GOT3 (cell line): ENCODE measurements at places on chromosomes 6 and 20.

DNA sequence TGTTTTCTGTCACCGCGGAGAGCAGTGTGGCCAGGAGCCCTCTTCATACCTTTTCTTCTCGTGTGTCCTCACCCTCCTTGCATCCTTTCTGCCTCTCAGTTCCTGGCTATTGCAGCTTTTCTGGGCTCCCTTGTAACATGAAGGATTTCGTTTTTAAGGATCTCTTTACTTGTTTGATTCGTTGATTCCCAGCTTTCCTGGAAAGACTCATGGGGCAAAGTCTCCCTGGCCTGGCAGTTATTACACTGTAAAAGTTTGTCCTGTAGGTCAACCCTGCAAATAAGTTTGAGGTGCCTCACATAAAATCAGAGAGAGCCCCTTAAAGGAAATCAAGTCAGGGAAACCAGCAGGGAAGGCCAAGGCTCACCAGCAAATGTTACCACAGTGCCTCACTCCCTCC is 70.1 kb downstream of the ISM1 start:
- no peak for DNase-seq

DNA sequence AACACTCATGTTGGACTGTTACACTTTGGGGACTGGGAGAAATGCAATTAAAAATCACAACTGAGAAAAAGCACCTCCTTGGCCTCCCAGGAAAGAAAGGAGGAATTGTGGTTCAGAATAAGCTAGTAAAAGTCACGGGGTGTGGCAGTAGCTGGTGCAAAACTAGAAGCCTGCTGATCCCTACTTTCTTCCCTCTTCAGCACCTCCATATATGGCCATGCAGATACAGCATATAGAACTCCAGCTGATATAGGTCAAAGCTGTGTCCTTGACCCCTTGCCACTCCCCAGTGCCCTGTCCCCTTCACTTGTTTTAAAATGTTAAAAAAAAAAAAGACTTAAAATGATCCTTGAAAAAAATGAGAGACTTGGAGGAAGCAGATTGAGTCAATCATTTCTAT is 5.5 kb upstream of the FLRT3 start:
- DNase-seq = no peak

DNA sequence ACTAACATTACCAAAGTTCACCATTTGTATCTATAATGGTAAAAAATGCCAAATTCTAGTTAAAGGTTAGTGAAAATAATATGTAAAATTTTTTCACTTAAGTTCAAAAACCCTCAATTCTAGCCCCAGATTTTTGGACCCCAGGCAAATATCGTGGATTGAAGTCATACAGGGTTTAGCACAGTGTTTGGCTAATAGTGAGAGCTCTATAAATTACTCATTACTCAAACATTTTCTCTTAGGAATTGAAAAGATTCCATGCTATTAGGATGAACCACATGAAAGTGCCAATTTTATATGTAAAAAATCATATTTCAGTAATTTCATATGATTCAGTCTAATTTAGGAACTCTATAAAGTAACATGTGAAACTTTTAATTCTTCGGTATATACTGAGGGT is 170.3 kb upstream of the PREP start:
- DNase-seq = no peak

GRCh38 chr6:159047891-159048685 is 3.3 kb upstream of the TAGAP start:
- no peak for DNase-seq

DNA sequence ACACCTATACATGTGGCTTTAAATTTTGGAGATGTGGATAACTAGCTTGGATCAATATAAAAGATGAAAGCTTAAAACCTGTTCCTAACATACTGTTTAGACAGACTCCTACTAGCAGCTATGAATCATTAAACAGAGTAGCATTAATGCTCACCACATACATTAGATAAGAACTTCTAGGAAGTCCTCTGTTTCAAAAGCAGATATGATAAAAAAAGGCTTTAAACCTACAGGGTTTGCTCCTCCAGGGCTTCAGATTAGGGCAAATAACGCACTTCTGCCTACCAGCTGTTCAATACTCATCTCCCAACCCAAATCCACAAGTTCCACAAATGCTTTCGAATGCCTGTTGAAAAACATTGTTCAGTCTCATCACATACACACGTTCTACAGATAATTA is 1.5 kb downstream of the REPS1 start:
- no peak for DNase-seq

GRCh38 chr6:106667022-106667402 is 37.6 kb downstream of the QRSL1 start:
- DNase-seq = no peak

- no peak for DNase-seq
Measured at GRCh38 chr6:163392533-163392932, 22.0 kb upstream of the QKI start.

- no peak for DNase-seq
Measured at GRCh38 chr6:163643866-163644265, 229.3 kb downstream of the QKI start.

DNA sequence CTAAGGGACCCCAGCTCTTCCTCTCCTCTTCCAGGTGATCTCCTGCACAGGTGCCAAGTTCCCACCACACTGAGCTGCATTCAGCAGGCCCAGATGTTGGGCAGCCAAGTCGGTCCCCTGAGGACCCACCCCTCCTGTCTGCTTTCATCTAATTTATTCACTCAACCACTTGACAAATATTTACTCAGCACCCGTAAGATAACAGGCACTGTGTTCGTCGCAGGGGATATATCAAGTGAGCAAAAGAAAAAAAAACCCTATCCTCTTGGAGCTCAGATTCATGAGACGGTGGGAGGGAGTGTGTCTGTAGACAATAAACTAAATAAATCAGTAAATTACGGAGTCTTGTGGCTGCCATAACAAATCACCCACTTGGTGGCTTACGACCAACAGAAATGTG is 143.6 kb downstream of the MRPL14 start:
- no peak for DNase-seq

GRCh38 chr20:38272398-38272797 is 11.9 kb upstream of the KIAA1755 start:
- no peak for DNase-seq

DNA sequence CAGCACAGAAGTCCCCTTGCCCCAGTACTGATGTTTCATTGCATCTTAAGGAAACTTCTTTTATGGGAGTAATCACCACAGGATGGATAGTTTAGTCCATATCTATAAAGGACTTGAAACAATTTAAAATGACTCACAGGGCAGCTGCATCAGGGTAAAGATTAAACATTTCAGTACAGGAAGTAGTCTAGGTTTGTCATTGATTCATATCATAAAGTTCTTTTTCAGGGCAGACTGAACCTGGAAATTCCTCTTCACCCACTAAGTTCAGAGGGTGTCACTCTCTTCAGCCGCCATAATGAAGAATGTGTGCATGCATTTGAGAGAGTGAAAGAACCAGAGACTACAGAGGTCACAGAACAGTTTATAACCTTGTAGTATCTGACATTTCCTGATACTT is 296.3 kb upstream of the JAG1 start:
- no peak for DNase-seq

- DNase-seq = no peak
Measured at GRCh38 chr20:24507182-24507853, 37.9 kb downstream of the SYNDIG1 start.

GRCh38 chr20:17109307-17109706 is 117.5 kb upstream of the PCSK2 start:
- no peak for DNase-seq

DNA sequence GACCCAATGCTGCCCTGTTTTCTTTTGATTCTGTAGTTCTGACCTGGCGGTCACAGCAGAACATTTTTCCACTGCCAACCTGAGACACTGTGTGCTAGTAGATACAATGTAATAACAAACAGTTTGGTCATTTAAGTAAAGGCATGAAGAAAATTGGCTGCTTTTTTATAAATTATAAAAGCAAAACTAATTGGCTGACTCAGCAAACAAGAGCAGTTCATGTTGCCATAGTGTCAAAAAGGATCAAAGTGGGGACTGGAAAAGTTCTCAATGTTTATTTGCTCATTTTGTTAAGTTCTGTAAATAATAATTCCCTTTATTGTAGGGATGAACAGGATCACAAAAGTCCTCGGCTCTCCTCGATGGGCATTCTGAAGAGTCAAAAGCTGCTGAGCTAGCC is 599.5 kb downstream of the PKHD1 start:
- DNase-seq = no peak

DNA sequence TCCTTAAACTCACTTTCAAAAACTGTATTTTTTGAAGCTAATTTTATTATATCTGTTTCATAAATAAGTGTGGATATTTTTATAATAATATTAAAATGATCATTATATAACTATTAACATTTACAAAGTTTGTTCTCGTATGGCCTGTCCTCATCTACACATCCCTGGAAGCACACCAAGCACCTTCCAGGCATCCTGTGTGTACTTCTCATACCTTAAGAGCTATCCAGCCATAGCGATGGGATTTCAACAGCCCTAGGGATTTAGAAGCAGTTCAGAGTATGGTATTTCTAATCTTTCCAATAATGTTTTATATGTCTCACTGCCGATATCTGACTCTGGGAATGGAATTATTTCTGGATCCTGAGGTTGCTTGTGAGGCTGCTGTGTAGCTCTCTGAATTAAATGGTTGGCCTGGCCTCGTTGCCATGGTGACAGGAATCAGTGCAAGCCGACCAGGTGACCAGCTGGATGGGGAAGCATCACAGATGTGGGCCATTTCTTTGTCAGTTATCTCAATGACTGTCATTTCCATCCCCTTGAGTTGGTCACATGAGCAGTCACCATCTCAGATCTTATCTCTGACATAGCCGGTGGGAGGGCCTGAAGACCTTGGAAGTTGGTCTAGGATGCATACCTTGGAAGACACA is 265.2 kb upstream of the RIN2 start:
- DNase-seq = no peak

DNA sequence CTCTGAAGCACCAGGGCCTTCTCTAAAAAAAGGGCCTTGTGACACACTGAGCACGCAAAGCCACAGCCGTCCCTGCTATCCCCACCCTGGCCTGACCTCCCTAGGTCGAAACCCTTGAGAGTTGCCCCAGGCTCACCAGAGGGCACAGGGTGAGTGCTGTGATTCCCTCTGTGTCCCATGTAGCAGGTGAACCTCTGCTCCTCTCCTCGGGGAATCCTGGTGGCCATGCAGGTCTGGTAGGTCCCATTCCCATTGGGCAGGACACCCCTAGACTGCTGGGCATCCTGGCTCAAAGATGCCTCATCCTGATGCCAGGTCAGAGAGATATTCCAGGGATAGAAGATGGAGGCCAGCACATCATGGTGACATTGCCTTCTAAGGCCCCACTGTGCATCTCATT is 20.9 kb downstream of the HLA-F start:
- DNase-seq = no peak

DNA sequence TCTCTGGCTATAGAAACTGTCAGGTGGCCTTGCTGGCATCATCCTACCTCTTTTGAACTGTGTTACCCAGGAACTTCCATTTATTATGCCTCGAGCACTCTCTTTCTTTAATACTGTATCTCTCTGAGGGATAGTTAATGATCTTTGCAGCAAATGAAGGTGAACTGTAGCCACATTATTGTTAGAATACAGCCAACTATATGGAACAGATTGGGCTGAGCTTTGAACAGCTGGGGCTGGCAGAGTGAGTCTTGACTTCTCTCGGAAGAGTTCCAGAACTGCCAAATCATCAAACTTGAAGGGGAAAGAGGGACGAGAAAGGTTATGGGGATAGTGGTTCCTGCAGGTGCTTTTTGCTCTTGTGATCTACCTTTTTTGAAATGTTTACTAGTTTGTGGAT is 237.7 kb downstream of the PRL start:
- no peak for DNase-seq

- no peak for DNase-seq
Measured at GRCh38 chr20:47024461-47024937, 129.9 kb downstream of the EYA2 start.

GRCh38 chr6:113630738-113631535 is 226.2 kb upstream of the MARCKS start:
- DNase-seq = no peak

DNA sequence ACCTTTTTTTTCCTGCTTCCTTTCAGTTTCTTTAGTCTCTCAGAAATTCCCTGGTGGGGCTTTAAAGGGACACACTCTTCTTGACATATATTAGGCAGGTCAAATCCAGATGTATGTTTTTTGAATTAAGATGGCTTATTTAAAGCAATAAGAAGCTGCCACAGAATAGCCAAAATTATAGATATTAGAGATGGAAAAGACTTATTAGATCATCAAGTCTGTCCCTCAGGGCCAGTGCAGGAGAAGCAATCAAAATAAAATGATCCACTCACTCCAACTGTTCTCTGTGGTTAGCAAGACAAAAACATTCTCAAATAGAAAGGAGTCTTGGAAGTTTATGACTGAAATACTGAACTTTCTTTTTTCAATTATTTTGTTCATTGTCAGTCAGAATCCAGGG is 462.8 kb downstream of the CDC5L start:
- no peak for DNase-seq

DNA sequence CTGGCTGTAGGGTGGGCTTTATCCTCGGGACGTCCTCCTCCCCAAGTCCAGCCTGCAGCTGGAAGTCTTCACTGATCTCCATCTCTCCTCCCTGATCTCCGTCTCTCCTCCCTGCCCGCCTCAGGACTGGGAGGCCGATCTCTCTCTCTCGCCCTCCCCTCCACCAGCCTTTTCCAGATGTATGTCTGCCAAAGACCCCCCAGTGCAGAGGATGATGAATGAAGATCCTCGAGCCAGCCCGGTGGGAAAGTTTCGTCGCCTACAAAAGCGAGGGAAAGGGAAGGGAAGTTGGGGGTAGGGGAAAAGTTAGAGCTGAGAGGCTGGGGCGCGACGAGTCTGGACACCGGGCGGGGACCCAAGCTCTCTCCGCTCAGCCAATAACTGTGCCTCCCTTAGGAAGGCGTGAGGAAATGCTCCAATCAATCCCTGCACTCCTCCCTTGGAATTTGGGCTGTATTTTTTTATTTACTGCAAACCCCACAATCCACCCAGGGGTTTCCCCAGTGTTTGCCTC is 595 bp upstream of the SRF start:
- DNase-seq = no peak
